ENCODE measurements at places on chromosomes 16 and 17.

DNA sequence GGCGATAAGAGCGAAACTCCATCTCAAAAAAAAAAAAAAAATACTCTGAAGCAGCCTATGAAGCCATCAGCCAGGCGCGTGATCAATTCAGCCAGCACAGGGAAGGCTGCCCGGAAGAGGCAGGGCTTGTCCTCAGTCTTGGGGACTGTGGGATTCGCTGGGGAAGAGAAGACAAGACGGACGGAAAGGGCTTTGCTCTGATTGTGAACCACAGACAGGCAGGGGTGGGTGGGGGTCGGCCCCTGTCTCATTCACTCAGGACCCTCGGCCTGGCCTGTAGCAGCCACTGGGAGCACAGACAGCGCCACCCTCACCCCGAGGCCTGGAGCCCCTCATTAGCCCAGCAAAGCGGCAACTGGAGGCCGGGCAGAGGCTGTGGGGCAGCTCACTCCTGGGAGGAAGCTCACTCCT lies 37.2 kb downstream of the ABR start:
- H3K4me3 ChIP-seq, result no peak overlapping the region
- H3K36me3 ChIP-seq, result no peaks in the 10 kb centered on the region
- H3K4me1 ChIP-seq, result peaks cover 14% of the 10 kb centered on the region
- H3K27ac ChIP-seq, result no peak overlapping the region
- no peaks in the 10 kb centered on the region for H3K27me3 ChIP-seq

GRCh38 chr16:16923479-16923878 lies 544.5 kb downstream of the NPIPA7 start:
- no peak overlapping the region for H3K27ac ChIP-seq
- H3K27me3 ChIP-seq, result no peaks in the 10 kb centered on the region
- no peaks in the 10 kb centered on the region for H3K4me1 ChIP-seq
- DNase-seq, result no peak
- H3K4me3 ChIP-seq, result no peak overlapping the region

- H3K36me3 ChIP-seq, result no peaks in the 10 kb centered on the region
- no peak overlapping the region for H3K4me3 ChIP-seq
- H3K27me3 ChIP-seq, result no peaks in the 10 kb centered on the region
Measured at GRCh38 chr17:74569020-74570003, 2.0 kb upstream of the CD300H start.

DNA sequence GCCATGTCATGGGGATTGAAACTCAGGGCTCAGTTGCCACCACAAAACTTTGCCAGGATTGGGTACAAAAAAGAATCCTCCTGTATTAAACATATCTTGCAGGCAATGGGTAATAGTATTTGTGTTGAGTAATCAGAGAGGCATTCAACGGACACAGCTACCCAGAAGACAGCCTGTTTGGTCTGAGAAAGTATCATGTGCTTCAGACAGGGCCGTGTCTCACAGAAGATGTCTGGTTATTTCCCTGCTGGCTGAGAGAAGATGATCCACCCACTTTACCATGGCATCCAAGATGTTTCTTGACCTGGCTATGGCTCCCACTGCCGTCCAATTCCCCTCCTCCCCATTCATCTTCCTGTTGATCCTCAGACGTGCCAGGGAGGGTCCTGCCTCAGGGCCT lies 304.3 kb upstream of the XYLT1 start:
- no peaks in the 10 kb centered on the region for H3K36me3 ChIP-seq
- peaks cover 8% of the 10 kb centered on the region for H3K4me1 ChIP-seq
- H3K4me3 ChIP-seq, result no peak overlapping the region
- no peak for DNase-seq
- H3K27ac ChIP-seq, result no peak overlapping the region
- no peaks in the 10 kb centered on the region for H3K27me3 ChIP-seq

DNA sequence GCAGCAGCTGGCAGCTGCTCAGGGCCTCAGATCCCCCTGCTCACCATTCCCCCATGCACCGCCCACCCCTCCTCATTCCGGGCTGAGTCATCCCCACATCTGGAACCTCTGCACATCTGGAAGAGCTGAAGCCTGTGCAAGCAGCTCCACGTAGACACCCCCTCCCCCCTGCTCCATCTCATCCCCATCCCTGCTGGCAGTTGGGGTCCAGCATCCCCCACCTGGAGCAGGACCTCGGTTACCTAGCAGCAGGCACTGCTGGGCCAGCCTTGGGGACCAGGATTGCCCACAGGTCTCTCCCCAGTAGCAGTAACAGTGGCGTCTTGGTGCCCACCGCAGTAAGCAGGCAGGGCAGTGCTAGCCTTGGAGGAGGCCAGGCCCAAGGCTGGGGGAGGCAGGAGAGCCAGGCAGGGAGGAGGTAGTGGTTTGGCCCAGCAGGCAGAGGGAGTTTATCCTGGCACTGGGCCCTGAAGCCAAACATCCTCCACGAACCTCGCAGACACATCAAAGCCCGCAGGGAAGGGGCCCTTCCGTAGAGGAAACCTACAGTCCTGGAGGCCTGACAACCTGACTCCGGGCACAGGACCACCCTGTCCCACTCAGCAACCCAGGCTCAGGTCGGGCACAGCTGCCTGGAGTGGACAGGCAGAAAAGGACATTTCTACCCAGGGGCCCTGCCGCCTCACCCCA lies 7.7 kb upstream of the TMEM92 start:
- peaks cover 41% of the 10 kb centered on the region for H3K4me1 ChIP-seq
- no peaks in the 10 kb centered on the region for H3K36me3 ChIP-seq
- no peak overlapping the region for H3K27ac ChIP-seq
- no peaks in the 10 kb centered on the region for H3K27me3 ChIP-seq

DNA sequence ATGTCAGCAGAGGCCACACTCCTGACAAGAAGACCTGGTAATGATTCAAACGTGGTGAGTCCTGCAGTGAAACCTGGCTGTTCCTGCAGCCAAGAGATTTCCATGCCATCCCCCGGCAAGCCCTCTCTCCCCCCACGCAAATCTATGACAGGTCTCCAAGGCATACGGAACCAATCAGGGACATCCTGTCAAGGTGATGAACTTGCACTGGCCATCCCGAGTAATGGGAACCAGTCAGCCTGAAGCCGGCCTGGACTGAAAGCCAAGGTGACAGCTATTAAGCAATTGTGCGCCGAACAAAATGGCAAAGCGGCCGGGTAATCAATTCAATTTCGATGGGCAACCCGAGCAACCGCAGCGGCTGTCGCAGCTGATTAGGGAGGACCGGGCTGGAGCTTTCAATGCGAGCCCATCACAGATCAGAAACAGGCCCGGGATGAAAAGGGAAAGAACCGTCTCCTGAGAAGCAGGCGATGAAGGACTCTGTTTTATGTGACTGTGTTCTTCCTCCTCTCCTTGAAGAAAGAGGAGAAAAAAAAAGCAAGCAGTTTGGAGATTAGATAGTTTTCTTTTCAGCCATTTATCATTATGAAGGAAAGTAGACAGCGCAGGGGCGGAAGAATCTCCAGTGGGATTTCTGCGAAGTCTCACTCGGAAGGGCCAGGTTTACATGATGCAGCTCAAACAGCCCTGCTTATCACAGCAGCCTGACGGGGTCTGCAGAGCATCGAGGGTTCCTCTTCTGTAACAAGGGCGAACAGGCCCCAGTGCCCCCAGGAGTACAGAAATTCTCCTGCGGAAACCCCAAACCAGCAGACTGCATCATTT lies 35.2 kb downstream of the TBX4 start:
- H3K27ac ChIP-seq, result no peak overlapping the region
- no peak overlapping the region for H3K4me3 ChIP-seq
- H3K36me3 ChIP-seq, result no peaks in the 10 kb centered on the region
- DNase-seq, result no peak

- no peak overlapping the region for H3K4me3 ChIP-seq
- DNase-seq, result no peak
- H3K27me3 ChIP-seq, result no peaks in the 10 kb centered on the region
- H3K27ac ChIP-seq, result no peak overlapping the region
- H3K36me3 ChIP-seq, result no peaks in the 10 kb centered on the region
Measured at GRCh38 chr17:61419496-61420046, 19.9 kb downstream of the TBX2 start.

DNA sequence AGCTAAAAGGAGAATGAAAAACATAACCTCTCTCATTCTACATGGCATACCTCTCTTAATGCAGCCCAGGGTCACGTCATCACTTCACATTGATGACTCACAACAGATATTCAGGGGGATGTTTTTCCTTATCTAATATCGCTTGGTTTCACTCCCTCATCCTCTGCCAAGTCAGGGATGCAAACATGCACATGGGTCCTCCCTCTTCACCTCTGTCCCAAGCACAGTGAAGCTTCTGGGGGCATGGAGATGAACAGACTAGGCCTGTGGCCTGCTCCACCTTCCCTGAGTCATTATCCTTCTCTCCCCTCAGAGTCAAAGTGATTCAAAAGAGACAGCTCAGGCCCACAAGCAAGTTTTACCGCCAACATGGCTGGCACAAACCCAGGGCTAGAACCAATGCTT lies 2.3 kb upstream of the MT2A start:
- H3K27ac ChIP-seq, result no peak overlapping the region
- H3K27me3 ChIP-seq, result peaks cover 32% of the 10 kb centered on the region
- no peak overlapping the region for H3K4me3 ChIP-seq
- H3K4me1 ChIP-seq, result peaks cover 16% of the 10 kb centered on the region
- DNase-seq, result no peak
